CD4-positive, alpha-beta memory T cell (primary cell): ENCODE measurements at places on chromosomes 1 and 21.

DNA sequence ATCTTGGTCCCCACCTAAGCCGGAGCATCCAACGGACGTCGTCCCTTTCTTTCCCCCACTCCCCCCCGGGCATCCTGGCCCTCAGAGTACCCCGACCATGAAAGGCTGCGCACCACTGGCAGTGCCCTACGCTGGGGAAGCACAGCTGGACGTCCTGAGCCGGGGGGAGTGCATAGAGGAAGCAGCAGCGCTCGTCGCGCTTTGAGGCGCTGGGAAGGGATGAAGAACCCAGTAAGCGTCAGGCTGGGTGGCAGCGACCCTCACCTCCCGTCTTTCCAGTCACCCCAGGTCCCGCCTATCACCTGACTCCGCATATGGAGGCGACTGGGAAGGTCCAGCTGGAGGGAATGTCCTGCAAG lies 5.7 kb downstream of the MAP3K6 start:
- DNase-seq, result no peak

- DNase-seq, result no peak
Observed at GRCh38 chr1:201565771-201566528, 27.0 kb downstream of the NAV1 start.

DNA sequence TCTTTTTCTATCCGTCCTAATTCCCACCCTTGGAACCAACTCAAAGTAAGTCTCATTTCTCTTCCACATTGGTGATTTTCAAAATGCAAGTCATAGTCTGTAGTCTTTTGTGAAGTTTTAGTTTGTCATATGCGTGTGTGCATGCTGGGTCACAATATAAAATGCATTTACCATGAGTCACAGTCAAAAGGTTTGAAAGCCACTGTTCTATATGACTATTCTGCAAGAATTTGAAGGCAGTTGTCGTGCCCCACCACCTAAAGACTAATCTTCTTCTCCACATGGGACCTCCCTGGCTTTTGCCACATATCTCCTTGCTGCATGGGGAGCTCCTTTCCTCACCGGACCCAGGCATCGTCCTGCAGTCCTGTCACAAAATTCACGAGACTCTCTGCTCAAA lies 1.6 kb downstream of the STPG1 start:
- no peak for DNase-seq

- no peak for DNase-seq
Observed at GRCh38 chr1:174938281-174939007, 61.3 kb upstream of the CACYBP start.
